ENCODE measurements at places on chromosomes 6 and 20.

GRCh38 chr6:169233832-169234231 lies 19.8 kb downstream of the THBS2 start:
- DNase-seq = no peak

DNA sequence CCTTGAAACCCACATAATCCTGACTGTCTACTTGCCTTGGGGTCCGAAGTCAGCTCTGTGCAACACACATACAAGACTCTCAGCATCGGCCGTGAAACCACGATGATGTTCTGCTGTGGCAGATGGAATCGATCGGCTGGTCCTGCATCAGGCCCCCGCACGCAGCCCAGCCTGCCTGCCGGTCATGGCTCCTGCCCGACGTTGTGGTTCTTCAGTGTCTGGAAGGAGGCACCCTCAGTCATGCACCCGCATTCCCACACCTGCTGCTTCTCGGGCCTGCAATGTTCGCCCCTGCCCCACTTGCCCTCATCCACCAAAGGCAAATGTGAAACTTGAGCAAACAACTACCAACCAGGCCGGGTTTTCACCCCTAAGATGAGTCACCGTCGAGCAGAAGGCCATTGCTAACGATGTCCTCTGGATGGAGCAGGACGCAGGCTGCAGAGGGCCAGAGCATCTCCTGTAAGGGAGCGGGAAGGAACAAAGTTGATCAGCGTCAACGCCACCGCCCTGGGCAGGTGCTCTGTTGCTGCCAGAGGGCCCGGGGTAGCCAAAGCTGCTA lies 128.9 kb upstream of the PDE10A start:
- no peak for DNase-seq

- no peak for DNase-seq
Measured at GRCh38 chr6:12733876-12734275, 17.3 kb downstream of the PHACTR1 start.

DNA sequence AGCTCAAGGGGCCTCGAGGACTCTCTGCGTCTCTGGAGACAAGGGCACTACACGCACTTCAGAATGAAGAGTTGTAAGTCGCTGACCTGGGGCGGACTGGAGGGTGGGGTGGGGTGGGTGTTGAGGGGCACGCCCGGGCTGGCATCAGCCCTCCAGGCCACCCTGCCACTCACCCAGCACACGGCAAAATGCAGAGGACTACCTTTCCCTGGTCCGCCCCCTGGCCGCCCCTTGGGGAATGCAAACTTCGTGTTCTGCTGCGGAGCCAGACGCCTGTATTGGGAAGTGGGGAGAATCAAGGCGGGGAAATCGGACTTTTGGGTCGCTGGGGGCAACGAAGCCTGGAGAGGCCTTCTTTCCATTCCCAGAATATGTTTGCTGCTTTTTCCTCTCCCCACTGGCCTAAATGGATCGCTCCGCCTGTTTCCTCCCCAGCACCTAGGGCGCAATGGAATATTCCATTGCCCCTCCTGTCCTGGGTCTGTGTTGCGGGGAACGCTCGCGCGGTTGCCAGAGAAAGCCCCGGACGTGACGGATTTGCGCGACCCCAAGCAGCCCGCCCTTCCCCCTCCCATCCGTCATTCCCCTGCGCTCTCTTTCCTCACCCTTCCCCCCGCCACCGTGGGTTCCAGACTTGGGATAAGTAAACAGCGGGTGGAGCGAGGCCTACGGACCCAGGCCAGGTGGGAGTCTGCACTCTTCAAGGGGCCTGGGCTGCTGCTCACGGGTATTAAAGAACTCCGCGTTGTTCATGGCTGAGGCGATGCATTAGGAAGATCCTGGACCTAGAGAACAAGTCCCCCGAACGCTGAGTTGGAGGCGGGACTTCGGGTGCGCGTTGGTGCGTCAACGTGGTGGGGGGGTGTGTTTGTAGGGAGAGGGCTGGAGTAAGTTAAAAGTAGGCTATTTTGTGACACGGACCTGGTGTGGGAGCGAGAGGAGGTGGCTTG lies at the start of gene PPT2:
TSS of gene PPT2 (plus strand) at position 578 of the 950 bp plus-strand sequence. CDS start 454 bp downstream, outside the sequence.
- DNase-seq = peak; percentile 97

DNA sequence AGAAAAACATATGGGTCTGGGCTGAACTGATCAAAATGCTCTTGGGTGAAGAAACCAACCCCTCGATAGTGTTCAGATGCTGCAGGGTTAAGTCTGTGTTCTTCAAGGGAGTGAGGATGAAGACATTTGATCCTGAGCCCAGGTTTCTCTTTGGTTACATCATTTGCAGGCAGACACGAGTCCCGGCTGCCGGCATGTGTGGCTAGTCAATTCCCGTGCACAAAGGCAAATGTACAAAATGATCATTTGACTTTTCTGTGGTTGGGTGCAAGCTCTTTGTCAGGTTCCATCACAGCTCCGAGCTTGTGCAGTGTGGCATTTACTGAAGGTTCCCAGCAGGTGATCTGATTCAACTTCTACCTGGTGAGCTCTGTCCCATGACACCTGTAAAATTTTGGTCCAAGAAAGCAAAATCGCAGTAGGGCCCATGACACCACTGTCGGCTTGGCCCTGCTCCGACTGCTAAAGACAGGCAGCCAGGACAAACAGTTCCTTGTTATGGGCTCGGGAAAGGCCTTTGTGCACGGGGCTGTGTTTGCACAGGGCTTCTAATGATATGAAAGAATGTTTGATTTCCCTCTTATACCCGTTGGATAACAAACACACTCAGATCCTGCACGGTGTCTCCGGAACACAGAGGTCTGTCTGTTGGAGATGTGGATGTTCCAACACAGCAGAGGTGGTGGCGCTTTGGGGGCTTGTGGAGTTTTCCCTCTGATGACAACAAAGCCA lies 46.9 kb downstream of the GJA10 start:
- peak; percentile 65 for DNase-seq

DNA sequence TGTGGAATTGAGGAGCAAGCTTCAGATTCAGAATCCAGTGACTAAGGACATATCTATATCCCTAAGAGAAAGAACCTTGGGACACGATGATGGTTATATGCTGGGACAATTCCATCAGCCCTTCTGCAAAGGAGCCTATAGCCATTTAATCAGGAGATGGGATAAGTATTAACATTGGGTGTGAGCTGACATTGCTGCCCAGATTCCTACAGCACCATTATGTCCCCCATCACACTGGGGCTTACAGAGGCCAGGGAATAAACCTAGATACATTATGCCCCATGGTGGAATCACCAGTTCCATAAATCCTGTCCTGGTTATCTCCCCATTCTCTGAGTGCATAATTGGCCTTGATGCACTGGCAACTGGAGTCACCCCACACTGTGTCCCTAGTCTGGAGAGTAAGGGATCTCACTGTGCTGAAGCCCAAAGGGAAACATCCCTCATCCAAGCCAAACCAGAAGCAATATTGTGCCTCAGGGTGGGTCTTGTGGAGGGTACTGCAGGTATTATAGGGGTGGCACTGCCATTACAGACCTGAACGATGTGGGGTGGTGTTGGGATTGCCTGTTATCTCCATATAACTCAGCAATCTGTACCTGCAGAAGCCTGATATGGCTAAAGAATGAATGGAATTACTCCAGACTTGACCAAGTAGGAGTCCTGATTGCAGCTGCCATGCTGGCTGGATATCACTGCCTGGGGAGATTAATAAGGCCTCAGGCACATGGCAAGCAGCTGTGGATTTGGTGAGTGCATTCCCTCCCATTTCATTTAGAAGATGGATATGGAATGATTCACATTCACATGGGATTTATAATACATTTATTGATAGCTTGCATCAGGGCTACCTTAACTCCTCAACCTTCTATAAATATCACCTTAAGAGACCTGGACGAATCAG lies 5.0 kb downstream of the HLA-A start:
- no peak for DNase-seq

DNA sequence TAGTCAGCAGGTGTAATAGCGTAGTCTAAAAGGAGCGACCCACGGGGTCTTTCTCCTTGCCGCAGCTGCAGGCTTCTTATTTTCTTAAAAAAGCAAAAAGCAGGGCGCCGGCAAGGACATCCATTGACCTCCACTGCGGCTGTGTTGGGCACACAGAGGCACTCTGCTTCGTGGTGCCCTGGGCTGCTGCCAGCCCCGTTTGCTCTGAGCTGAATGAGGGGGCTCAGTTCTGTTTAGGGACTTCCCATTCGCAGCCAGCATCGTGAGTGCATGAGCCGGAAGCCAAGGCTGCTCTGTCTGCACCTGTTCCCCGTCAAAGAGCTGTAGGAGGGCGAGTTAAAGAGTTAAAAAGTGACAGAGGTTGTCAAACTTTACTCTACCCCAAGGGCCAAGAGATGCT lies 1.7 kb upstream of the SLC22A2 start:
- DNase-seq = no peak

GRCh38 chr6:72654071-72654621 lies 32.3 kb downstream of the KCNQ5 start:
- no peak for DNase-seq

- peak; percentile 73 for DNase-seq
Measured at GRCh38 chr6:26550250-26550993, 12.3 kb downstream of the HMGN4 start.

DNA sequence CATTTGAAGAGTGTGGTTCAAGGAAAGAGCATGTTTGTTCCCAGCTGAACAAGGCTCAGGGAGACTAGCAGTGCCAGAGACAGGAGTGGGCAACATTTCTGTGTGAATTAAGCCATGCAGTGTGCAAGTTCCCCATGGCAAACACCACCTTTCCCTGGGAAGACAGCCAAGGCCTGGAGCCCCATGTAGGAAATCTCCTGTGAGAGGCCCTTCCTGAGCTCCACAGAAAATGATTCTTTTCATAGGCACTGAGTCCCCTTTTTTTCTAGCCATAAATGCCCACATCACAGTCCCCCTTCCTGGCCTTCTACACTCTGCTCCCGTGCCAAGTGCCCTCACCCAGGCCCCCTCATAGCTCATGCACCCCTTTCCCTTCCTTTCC lies 11.8 kb upstream of the TRAM2 start:
- peak; percentile 44 for DNase-seq
